Upper lobe of left lung (tissue), 6 donors: ENCODE measurements at places on chromosomes 4 and X. TPM values are rescaled to one million over a fixed set of nuclear protein-coding genes. Genes with fewer than 3 reads are reported as not detected.

GRCh38 chr4:1210971-1211370, 38.0 kb downstream of the CTBP1 start:
- H3K4me1 ChIP-seq = peaks cover 58% of the 10 kb centered on the region
- H3K27ac ChIP-seq = peak overlapping the region; percentile 30
- H3K27me3 ChIP-seq = no peaks in the 10 kb centered on the region
- DNase-seq = peak; percentile 60
- no peak overlapping the region for H3K4me3 ChIP-seq

DNA sequence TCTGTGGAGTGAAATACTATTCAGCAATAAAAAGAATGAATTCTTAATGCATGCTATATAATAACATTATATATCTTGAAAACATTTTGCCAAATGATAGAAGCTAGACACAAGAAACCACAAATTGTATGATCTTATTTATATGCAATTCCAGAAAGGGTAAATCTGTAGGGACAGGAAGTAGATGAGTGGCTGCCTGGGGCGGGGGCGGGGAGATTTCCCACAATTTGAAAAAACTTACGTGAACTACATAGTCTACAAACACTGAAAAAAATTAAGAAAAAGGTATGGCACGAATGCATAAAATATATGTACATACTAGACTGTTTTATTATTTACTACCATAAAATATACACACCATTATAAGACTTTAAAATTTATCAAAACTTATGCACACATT, 81.6 kb downstream of the WWC2 start:
- peaks cover 13% of the 10 kb centered on the region for H3K4me1 ChIP-seq
- H3K36me3 ChIP-seq = no peaks in the 10 kb centered on the region
- H3K4me3 ChIP-seq = no peak overlapping the region
- DNase-seq = no peak
- H3K27me3 ChIP-seq = no peaks in the 10 kb centered on the region
- no peak overlapping the region for H3K27ac ChIP-seq

Gene SLC39A8
- total RNA-seq = 489 TPM

DNA sequence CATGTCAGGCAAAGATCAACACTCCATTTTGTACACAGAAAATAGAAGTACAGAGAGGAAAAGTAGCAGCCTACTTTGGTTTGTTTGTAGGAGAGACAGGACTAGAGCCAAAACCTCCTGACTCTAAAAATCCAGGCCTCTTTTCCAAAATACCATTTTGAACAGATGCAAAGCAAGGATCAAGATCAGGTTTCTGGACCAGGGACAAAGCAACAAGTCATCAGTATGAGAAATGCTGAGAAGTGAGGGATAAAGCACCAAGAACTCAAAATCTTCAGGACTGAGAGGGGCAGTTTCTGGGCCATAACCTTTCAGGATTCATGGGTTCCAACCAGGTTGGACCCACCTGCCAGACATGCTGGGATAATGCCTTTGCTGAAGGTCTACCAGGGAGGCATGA, 36.6 kb upstream of the MBTPS2 start:
- H3K27ac ChIP-seq = no peak overlapping the region
- no peaks in the 10 kb centered on the region for H3K36me3 ChIP-seq
- no peak overlapping the region for H3K4me3 ChIP-seq
- H3K27me3 ChIP-seq = no peaks in the 10 kb centered on the region
- no peak for DNase-seq
- H3K4me1 ChIP-seq = no peaks in the 10 kb centered on the region

DNA sequence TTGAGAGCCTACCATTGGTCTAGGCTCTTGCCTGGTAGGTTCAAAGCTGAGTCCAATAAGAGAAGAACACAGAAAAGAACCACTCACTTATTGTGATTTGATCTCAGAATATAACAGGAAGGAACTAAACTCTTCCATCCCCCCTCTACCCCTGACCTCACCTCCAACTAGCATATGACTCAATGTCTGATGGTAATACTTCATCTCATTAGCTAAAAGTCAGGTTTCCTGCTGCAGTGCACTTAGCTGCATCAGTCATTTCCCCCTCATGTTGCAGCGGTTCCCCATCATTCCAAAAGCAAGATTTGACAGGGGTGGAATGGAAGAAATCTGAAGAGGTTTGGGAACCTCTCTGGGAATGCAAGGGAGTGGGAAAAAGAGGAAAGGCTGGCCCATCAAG, 289.5 kb downstream of the SMARCA1 start:
- no peak for DNase-seq
- H3K27me3 ChIP-seq = no peaks in the 10 kb centered on the region
- H3K27ac ChIP-seq = no peak overlapping the region
- no peak overlapping the region for H3K4me3 ChIP-seq
- H3K4me1 ChIP-seq = no peaks in the 10 kb centered on the region
- no peaks in the 10 kb centered on the region for H3K36me3 ChIP-seq

Gene TRIM2
- total RNA-seq = 17.6 TPM

GRCh38 chr4:106996490-106996889, 39.6 kb downstream of the DKK2 start:
- no peak overlapping the region for H3K4me3 ChIP-seq
- no peak for DNase-seq
- H3K36me3 ChIP-seq = no peaks in the 10 kb centered on the region
- H3K4me1 ChIP-seq = no peaks in the 10 kb centered on the region

- H3K4me1 ChIP-seq = no peaks in the 10 kb centered on the region
- H3K36me3 ChIP-seq = no peaks in the 10 kb centered on the region
- DNase-seq = no peak
- H3K27ac ChIP-seq = no peak overlapping the region
- H3K4me3 ChIP-seq = no peak overlapping the region
Measured at GRCh38 chr4:83323136-83323535, 11.5 kb downstream of the HPSE start.

DNA sequence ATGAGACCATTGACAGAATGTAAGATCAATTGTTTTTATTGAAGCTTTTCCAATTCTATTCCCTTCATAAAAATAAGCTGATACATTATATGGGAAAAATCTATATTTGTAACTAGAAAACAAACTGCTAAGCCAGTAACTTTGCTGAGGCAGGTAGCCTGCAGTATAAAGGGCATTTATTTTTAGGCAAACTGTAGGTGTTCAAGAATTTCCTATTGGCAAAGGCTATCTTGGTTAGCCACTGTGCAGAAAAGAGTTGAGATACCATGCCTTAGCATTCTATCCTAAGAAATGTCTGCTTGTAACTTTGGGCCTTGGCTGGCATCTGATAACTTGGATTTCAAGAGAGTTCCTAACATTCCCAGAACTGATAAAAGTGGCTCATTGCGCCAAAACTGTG, 18.5 kb upstream of the PRRG1 start:
- no peak overlapping the region for H3K4me3 ChIP-seq
- no peak overlapping the region for H3K27ac ChIP-seq
- no peak for DNase-seq
- H3K4me1 ChIP-seq = no peaks in the 10 kb centered on the region
- no peaks in the 10 kb centered on the region for H3K36me3 ChIP-seq

DNA sequence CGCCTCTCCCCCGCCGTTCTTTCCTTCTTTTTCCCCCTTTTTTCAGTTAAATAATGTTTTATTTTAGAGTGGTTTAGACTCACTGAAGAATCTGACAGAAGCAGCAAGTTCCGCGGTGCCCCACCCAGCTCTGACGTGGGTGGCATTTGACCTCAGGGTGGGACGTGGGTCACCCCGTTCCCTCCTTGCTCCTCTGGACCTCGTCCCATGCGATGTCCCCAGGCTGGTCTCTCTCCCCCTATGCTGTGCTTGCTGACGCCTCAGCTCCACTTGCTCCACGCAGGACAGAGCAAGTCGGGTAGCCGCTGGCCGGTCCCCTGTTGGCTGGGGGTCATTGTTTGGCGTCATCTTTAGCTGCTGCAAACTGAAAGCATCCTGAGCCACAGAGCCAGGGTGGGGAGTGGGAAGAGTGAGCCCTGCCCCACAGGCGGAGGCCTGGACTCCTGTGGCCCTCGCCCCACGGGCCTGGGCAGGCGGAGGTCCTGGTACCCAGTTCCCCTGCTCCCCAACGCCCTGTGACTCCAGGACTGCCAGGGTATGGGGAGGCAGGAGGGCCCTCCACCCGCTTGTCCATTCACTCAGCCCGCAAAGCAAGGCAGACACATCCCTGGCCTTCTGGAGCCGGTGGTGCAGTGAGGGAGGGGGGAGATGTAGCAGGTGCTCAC, 30.8 kb downstream of the TRMT44 start:
- H3K4me3 ChIP-seq = no peak overlapping the region
- peaks cover 11% of the 10 kb centered on the region for H3K4me1 ChIP-seq
- no peak for DNase-seq
- H3K36me3 ChIP-seq = no peaks in the 10 kb centered on the region

DNA sequence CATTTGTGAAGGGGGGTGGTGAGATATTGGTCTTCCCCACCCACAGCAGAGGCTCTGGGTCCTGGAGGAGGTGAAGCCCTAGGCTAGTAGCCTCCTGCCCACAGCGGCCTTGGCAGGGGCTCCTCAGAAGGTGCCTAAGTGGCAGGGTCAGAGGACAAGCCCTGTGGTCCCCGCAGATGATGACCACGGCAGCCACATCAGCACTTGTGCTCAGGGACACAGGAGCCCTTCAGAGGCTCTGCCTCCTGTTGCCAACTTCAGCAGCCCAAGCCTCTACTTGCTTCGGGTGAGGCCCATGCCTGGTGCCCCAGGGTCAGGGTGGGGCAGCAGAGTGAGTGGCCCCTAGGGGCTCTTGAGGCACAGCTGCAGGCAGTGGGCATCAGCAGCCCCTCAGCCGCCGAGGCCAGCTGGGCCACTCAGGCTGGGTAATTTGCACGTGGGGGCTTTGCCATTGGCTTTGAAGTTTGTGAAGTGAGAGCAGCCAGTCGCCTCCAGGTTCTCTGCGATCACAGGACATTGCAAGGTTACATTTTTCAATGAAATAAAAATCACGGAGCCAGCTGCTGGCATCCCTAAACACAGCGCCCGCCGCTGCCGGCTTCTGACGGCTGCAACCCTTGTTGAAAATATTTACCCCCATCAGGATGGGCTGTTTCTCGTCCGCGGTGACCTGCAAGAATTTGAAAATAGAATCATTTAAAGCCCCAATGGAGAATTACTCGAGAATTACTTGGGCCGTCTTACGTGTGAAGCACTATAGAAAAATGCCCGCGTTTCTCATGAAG, 108.5 kb downstream of the HMX1 start:
- no peaks in the 10 kb centered on the region for H3K36me3 ChIP-seq
- H3K27me3 ChIP-seq = no peaks in the 10 kb centered on the region
- no peak overlapping the region for H3K27ac ChIP-seq

Gene AKAP4
- total RNA-seq = not detected

- peaks cover 24% of the 10 kb centered on the region for H3K4me1 ChIP-seq
- H3K4me3 ChIP-seq = no peak overlapping the region
- H3K36me3 ChIP-seq = no peaks in the 10 kb centered on the region
- DNase-seq = no peak
- no peak overlapping the region for H3K27ac ChIP-seq
Measured at GRCh38 chr4:38567457-38567856, 96.5 kb upstream of the KLF3 start.

DNA sequence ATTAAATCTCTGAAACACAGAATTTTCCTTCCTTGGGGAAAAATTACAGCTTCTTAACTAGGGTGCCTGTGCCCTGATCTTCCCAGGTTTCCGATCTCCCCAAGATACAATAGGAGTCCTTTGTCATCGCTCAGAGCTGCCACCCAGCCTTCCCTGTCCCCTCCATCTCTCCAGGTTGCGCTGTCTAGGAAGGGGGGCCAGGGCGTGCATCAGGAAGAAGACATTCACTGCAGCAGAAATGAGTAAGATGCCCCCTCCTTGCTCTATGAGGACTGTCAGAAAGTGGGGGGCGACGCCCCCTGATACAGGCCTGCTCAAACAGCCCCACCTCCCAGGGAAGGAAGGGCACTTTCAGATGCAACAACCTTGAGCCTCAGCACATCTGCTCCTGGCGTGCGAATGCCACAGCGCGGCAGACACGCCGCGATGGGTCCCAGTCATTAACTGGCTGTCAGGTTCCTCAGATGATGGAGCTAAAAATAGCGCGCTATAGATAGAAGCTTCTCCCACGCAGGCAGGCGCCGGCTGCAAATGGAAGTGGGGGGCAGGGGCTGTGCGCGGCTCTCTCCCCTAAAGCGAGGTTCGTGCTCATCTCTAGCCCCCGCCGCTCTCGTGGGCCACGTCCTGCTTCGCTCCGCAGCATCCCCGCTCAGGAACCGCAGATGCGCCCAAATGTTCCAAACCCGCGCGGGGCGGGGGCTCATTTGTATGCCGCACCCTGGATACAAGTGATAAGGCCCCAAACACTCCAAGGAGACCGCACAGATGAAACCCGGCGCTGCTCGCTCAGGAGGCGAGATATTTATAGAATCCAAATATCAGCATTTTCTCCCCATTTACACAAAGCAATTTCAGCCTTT, 57.6 kb upstream of the LGI2 start:
- no peaks in the 10 kb centered on the region for H3K36me3 ChIP-seq
- H3K4me3 ChIP-seq = no peak overlapping the region
- H3K4me1 ChIP-seq = peaks cover 7% of the 10 kb centered on the region
- no peak for DNase-seq
- H3K27me3 ChIP-seq = no peaks in the 10 kb centered on the region
- H3K27ac ChIP-seq = no peak overlapping the region

Gene FAT1
- 78.3 TPM for total RNA-seq

DNA sequence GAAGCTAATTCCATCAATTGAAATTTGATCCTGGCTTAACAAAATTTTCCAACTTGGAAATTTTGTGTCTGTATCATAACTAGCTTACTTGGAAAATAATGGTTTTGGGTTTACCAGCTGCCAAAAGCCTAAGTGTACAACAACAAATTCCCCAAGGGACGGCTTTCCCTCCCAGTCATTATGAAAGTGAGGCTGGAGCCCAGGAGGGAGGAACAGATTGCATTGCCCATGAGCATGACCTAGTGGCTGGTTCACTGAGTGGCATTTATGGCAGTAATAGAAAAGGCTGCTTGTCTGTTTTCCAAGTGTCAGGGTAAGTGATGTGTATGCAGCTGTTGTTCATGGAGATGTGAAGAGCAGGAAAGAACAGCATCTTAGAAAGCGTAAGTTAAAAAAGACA, 70.8 kb upstream of the HHIP start:
- no peaks in the 10 kb centered on the region for H3K4me1 ChIP-seq
- no peaks in the 10 kb centered on the region for H3K36me3 ChIP-seq
- DNase-seq = no peak
- H3K27me3 ChIP-seq = no peaks in the 10 kb centered on the region
- H3K27ac ChIP-seq = no peak overlapping the region

Gene HERC5
- 14.7 TPM for total RNA-seq

Gene DYNLT3
- 4.1 TPM for total RNA-seq

DNA sequence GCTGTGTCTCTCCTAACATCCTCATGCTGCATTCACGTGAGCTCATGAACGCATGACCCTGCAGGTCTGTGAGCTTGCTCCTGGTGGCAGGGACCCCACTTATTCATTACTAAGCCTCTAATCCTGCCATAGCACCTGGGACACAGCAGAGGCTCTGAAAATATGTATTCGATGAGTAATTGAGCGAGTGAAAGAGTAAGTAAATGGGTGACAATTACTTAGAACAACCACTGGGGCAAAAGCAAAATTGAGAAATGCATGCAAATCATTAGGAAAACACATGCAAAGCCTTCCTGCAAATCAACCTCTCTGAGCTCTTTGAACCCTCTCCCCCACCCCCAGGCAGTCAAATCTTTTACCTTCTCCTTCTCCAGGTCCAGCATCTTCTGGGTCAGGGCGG, 23.6 kb upstream of the C4orf50 start:
- no peaks in the 10 kb centered on the region for H3K36me3 ChIP-seq
- H3K27me3 ChIP-seq = no peaks in the 10 kb centered on the region
- H3K4me3 ChIP-seq = no peak overlapping the region
- no peaks in the 10 kb centered on the region for H3K4me1 ChIP-seq
